ENCODE measurements at places on chromosomes 7 and 10.

- DNase-seq = no peak
Measured at GRCh38 chr10:117198088-117198487, 799 bp downstream of the KCNK18 start.

DNA sequence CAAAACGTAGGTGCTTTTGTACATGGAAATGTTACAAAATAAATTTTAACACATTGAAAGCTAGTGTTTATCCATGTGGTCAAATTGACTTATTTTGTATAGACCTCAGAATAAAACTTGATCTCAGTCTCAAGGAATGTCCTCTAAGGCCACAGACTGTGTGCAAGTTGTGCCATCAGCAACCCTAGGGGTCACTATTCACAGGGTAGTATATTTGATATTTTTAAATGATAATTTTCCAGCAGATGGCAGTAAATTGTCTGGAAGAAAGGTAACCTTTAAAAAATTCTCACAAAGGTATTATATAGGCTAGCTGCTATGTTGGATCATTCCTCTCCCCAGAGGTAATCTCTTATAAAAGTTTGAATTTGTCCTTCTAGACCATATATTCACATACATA, 12.9 kb upstream of the SNX10 start:
- peak; percentile 50 for DNase-seq

DNA sequence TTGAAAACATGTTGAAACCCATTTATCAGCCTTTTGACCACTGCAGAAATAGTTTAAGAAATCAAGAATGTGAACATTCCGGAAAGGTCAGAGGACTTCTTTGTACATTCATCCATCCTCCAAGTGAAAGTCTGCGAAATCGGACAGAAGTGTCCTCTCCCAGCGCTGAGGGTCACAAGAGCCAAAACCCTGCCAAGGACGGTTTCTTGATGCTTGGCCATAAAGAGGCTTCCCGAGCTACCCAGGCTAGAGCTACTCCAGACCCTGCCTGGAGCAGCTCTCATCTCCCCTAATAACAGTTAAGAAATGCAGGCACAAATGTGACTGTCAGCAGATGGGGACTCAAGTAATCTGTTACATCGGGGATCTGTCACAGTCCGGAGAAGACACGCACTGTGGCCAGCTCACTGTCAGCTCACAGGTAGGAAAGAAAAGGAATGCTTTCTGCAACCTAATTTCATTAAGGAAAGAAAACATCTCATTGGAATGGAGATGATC, 4.5 kb upstream of the CYTH3 start:
- DNase-seq = no peak

- DNase-seq = no peak
Measured at GRCh38 chr7:132607656-132608055, 31.4 kb upstream of the PLXNA4 start.

DNA sequence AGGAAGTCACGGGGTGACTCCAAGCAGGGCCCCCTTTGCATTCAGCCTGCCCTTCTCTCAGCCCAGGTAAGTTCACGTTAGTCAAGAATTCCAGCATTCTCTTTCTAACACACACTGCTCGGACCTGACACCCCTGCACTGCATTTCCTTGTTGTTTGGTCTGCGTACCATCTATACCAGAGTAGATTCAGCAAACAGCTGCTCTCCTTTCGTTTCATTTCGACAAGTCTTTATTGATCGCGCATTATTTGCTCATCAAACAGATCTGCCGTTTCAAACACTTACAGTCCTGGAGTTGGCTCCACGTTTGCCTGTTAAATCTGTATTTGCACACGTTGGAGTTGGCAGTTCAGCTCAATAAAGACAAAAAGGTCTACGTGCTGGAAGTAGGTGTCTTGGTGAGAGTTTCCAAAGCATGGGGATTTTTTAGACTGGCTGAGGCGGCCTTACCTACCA, 495.1 kb downstream of the RPS24 start:
- DNase-seq = no peak

- no peak for DNase-seq
Measured at GRCh38 chr10:31278279-31278941, 40.6 kb upstream of the ZEB1 start.

DNA sequence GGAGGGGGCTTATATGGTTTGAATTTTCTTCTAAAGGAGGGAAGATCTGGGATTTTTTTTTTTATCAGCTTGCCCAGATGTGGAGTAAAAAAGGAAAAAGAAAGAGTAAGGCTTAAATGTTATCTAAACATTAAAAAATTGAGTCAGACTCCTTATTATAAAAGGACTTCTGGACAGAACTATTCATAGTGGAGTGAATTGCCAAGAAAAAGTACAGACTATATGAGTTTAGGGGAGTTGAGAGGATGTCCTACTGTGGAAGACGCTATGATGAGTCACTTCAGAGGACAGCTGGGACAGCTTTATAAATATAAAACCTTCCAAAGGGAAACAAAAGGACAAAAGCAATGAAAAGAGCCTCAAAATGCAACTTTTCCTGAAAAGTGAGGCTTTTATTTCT, 73.0 kb downstream of the TFPI2 start:
- no peak for DNase-seq

DNA sequence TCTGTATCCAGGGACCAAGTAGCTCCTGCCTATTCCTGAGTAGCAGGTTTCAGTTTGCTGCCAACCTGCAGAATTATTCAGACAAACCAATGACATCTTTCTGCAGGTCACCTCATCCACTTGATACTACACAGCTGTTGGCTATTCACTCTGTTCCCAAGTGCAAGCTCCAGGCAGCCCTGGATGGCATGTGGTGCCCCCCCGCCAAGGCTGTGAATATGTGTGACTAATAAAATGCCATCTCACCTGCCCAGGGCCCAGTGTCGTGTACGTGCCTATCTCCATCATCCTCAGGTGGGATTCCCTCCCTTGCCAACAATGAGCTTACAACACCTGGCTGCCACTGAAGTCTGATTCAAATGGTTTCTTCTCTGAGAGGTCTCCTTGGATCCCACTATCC, 125.8 kb downstream of the RAB11FIP2 start:
- DNase-seq = no peak

DNA sequence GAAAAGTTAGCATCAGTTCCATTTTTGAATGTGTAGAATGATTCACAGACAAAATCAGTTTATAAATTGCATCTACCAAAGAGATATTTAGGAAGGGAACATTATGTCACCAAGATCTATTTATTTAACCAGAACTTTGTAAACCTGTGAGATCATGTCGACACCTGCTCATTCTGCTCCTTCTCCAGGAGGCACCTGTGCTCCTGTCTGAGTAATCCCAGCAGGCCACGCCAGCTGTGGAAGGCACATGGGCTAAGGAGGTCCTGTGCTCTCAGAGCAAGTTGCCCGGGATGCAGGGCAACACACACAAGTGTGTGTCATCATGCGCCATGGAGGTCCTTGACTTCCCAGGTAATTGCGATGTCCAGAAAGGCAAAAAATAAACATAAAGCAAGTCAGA, 45.5 kb upstream of the ADARB2 start:
- no peak for DNase-seq

GRCh38 chr7:96996111-96996957, 9.0 kb upstream of the DLX6 start:
- DNase-seq = no peak

DNA sequence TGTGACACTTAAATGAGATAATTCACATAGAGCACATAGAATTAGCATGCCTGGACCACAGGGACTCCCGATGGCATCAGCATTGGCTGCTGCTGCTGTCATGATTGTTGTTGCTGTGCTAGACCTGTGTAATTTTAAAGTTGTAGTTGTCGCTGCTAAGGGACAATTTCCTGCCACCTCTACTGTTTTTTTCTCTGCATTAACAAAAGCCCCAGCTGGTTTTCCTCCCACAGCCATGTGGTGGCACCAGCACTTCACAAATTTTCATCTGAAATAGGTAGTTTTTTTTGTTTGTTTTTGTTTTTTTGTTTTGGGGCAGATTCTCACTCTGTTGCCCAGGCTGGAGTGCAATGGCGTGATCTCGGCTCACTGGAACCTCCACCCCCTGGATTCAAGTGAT, 25.4 kb upstream of the PRXL2A start:
- peak; percentile 50 for DNase-seq

DNA sequence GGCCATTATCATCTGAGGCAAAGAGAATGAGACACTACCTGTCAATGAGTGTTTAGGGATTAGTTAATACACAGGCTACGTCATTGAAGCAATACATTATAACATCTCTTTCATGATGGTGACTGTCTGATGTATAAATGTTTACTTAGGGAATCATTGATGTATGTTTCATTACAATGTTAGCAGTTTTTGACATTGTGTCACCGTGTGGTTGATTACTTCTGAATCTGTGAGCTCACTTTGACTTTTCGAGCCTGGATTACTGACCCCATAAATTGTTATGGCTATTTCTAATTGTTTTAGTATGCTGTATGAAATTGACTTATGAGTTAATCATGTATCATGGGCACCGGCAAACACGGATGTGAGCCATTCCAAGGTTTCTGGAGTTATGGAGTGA, 494.0 kb downstream of the MAGI2 start:
- no peak for DNase-seq

GRCh38 chr7:159296093-159296681, 151.5 kb upstream of the VIPR2 start:
- DNase-seq = no peak

DNA sequence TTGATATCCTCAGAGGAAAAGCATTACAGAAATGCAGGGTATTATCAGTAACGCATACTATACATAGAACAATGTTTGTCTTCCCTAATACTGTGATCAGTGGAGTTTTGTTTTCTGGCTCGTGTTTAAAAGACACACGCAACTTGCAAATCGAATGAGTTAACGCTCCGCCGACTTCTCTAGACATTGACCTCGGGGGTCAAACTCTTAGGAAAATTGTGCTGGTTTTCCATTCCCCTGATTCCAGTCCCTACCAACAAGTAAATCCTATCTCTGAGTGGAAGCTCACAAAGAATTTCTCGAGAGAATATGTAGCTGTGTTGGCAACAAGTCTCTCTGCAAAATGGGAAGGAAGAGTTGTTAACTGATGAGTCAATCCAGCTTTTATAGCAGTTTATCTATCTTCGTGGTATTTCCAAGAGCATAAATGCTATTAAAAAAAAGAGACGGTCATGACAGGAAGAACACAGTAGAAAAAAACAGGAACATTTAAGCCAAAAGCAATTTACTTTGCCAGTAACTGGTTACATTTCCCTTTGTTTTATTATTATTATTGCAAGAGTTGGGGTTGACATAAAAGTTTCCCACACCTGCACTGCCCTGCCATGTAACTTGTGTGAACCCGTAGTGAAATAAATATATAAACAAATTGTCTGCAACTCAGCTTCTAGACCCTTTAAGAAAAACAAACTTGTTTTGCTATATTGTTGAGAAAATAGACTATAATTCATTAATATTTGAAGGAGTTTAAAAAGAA, 144.4 kb downstream of the ARID5B start:
- peak; percentile 58 for DNase-seq

All from HT-29 (cell line).